ENCODE measurements at places on chromosomes 1 and 21. TPM values are rescaled to one million over a fixed set of nuclear protein-coding genes. Genes with fewer than 3 reads are reported as not detected.
A peak's percentile ranks its signal among the peaks of the same experiment; 100 is the strongest.

DNA sequence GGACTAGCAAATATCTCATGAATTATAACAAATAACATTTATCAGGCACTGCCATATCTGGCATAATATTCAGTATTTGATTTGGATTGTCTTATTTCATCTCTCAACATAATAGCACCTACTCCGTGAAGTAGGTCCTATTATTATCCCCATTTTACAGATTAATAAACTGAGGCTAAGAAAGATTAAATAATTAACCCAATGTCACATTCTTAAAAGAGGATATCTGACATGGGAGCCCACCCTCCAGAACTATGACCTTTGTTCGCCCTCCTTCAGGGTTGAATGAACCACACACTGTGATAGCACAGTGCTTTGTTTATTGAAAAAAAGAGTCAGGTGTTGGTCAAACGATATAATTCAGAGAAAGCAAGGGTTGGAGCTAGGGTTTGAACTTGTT lies 19.4 kb upstream of the MAGI3 start:
- no peak for DNase-seq

DNA sequence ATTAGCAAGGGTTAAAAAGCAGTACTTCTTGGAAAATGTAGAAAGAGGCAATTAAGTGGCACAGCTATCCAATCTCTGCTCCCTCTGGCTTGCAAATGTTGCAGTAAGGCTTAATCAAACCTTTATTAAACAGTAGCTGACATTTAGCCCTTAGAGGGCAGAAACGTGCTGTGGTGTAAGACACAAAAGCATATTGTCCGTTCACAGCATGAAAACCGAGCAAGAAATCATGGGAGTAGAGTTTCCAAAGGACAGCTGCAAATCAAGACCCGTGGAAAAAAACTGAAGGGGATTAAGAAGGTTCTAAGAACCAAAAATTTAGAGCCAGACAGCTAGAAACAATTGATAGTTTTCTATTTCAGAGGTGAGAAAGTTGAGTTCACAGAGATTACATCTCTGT lies 13.1 kb downstream of the ZP4 start:
- DNase-seq = no peak

GRCh38 chr1:89765774-89766173 lies 55.1 kb upstream of the LRRC8D start:
- DNase-seq = no peak

DNA sequence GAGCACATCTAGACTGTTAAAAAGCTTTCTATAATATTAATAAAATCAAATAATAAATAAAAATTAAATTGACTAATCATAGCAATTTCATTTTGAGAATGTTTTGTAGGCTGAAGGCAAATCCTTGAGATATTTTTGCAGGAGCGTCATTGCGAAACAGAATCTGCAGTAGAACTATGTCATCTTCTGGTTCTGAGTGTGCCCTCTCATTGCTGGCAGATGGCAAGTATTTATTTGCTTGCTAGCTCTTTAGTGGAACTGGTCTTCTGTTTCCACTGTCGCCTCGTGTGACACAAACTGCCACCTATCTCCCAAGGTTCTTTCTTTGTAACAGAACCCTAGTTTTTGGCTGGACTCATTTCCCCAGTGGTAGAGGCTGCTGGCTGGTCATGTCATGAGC lies 19.0 kb upstream of the IRF2BP2 start:
- no peak for DNase-seq

DNA sequence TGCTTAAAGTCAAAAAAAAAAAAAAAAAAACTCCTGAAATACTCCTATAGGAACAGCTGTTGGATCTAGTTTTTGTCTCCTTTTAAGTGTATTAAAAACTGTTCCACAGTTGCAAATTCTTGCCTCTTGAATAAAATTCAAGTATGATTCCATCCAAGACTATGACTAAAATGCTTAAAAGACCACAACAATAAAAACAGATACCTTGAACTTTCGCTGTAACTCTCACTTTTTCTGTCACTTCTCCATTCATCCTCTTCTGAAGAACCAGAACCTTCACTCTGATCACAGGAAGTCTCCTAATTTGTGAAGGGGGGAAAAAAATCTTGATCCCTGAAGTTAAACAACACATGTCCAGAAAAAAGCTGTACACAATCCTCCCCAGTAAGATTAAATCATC lies 55.0 kb upstream of the PSMG1 start:
- DNase-seq = no peak

DNA sequence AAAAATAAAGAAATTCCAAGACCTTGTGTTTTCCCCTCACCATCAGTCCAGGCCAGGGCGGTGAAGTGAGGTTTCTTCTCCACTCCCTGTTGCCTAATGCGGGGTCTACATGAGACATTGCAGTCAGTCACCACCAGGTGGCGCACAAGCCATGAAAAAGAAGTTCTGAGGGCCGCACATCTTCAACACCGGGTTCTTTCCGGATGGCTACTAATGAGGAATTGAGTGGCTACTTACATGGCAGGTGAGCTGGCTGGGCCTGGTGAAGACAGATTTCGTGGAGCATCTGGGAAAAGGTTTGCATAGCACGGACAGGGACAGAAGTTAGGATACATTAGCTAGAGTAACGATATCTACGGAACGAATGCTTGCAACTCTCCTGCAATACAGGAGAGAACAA lies 15.8 kb upstream of the S100A11 start:
- DNase-seq = no peak

- DNase-seq = no peak
Measured at GRCh38 chr1:39639305-39640130, at the start of gene HEYL. TSS of gene HEYL (minus strand) at chr1:39639643. CDS start at chr1:39639625, 18 bp downstream.

DNA sequence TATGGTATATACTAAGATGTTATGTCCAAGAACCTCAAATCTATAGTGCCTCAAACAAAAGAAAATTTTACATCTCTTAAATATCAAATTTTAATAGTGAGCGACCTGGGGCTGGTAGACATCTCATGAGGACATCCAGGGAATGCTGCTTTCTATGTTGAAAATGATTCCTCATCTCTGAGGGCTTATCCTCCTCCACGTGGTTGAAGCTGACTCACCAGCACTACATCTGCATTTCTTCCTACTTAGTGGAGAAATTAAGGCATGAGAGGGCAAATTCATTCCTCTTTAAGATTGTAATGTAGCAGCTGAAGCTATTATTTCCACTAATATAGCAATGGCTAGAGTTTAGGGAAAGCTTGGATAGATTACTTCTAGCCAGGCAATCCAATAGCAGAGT lies 529.5 kb downstream of the COL11A1 start:
- DNase-seq = no peak

- peak; percentile 94 for DNase-seq
Measured at GRCh38 chr1:2555634-2556276, 416 bp upstream of the TNFRSF14 start.

GRCh38 chr1:60765204-60765603 lies 317.2 kb upstream of the NFIA start:
- DNase-seq = no peak

C1orf232 gene
- not detected for total RNA-seq

DNA sequence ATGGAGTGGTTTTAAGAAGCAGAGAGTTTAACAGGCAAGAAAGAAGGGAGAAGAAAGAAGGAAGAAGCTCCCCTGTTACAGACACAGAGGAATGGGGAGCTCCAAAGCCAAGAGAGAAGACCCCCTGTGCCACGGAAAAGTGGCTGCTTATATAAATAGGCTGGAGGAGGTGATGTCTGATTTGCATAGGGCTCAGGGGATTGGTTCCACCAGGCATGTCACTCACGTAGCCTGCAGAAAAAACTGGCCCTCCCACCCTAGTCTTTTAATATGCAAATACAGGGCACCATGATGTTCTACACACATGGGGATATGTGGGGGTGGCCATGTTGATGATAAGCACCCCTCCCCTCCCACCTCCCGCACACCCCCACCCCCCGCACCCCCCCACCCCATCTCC lies 99.6 kb downstream of the ETS2 start:
- DNase-seq = no peak

BACH1 gene
- 33.1 TPM for total RNA-seq

C1orf185 gene
- not detected for total RNA-seq

- no peak for DNase-seq
Measured at GRCh38 chr1:229328598-229329362, 14.1 kb downstream of the CCSAP start.

DNA sequence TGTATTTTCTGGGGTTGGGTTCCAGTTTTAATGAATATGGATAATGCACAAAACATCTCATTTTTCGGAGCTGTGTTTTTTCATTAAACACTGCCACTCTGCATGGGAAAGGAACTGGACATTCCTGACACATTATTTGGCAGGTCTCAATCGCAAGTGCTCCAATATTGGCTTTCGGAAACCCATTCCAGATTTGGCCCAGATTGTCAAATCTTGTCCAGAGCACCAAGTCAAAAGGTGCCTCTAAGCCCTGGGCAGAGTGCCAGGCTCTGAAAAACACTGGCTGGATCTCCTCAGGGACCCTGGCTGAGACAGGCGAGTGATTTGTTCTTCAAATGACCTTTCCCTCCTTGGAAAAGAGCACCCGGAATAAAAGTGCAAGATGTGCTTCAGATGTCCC lies 68.4 kb upstream of the MRPS6 start:
- DNase-seq = no peak

GRCh38 chr1:231095595-231095994 lies 55.5 kb upstream of the FAM89A start:
- DNase-seq = no peak

LRRC3 gene
- total RNA-seq = 2.5 TPM

S100A2 gene
- 470 TPM for total RNA-seq

DNA sequence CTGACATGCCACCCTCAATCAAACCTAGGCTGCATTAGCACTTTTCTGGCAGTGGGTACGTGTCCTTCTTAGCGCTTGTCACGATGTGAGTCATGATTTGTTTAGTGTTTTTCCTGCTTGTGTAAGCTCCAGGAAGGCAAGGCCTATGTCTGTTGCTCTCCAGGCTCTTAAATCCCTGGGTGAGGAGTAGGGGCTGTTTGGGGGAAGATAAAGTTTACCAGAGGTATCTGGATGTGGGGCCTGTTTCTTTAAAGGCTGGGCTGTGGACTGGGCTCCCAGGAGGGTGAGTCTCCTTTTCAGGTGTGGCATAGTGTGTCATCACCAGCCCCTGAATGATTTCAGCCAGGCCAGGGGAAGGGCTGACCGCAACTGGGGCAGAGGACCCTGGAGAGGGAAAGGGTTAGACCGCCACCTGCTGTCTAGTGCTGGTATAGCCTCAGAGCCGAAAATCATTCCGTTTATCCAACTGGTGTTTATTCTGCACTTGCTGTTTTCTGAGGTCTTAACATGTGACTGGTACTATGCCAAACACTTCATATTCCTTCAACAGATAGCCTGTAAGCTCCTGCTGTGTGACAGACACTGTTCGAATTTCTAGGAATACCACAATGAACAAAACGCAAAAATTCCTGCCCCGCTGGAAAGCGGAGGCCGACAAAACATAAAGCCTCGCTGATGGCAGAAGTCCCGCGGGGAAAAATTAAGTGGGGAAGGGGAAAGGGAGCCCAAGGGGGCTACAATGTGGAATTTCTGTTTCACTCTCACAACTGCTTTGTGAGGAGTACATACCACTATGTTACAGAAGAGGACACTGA lies 9.7 kb downstream of the SERINC2 start:
- no peak for DNase-seq

TGFB2 gene
- total RNA-seq = 16.9 TPM

AADACL3 gene
- not detected for total RNA-seq
